ENCODE measurements at places on chromosomes 12 and 14.

DNA sequence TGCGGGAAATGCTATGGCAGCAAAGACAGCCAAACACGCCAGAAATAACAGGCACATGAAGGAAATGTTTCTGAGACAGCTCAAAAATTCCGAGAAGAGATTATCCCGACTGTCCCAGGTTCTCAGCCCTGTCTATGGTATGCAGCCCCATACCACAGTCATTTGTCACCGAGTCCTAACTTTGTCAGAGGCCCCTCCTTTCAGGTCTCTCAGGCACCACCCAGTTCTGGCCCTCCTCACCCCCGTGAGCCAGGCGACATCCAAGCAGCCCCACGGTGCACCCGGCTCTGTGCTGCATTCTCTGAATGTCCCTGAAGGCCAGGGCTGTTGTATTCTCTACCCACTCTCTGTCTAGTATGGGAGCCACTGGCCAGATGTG, 24.0 kb downstream of the SSH1 start:
- DNase-seq: no peak

- no peak for DNase-seq
Measured at GRCh38 chr14:89537911-89538310, 120.9 kb upstream of the FOXN3 start.

- no peak for DNase-seq
Measured at GRCh38 chr12:126895951-126896913, 1370.7 kb upstream of the TMEM132C start.

DNA sequence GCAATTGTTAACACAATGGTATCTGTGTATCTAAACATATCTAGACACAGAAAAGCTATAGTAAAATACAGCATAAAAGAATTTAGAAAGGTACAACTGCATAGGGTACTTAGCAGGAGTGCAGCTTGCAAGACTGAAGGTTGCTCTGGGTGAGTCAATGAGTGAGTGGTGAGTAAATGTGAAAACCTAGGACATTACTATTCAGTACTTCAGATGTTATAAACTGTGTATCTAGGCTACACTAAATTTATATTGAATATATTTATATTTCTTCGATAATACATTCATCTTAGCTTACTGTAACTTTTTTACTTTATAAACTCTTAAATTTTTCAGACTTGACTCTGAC, 409.0 kb upstream of the DCN start:
- DNase-seq: no peak

GRCh38 chr12:67241482-67241881, 27.7 kb upstream of the CAND1 start:
- no peak for DNase-seq

GRCh38 chr14:25521616-25522015, 471.7 kb upstream of the STXBP6 start:
- DNase-seq: no peak

DNA sequence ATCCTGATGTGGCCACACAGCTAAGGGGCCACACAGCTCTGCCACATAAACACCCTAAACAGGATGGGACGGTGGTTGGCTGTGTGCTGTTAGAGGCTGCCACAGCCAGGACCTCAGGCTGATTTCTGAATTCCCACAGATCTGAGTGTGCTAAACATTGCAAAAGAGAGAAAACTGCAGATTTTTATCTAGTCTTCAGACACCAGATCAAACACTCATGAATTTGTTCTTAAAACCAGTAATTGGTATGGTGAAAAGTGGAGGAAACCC, 190.7 kb downstream of the MON2 start:
- DNase-seq: no peak

DNA sequence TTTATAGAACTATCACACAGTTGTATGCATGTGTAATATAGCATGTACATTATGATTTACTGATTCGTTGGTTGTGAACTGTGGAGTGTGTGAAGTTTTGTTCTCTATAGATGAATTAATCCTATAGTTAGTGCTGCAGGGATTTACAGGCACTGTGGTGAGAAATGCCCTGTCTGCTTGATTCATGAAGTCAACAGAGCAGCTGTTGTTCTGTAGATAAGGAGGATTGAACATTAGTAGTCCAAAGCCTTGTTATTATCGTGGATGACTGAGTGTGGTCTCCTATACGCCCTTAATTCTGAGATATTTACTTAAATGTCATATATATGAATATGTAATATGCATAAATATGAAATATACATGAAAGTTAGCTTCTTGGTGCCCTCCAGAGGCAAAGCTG, 98.3 kb downstream of the DNAH10 start:
- DNase-seq: no peak

- no peak for DNase-seq
Measured at GRCh38 chr12:28090835-28091234, 99.4 kb upstream of the CCDC91 start.

DNA sequence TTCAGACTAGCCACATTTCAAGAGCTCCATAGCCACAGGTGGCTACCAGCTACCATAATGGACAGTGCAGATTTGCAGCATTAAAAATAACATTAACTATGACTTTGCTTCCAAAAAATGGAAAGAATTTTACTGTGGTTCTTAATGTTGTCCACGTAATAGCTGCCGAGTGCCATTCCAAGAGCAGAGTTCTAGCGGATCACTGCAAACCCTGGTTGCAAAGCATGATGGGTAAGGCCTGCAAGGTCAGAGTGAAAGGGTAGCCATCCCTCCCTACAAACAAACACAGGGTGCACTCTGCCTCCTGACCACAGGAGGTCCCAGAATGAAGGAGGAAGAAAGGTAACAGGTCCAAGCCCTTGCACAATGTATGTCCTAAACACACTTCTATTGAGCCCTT, 157.6 kb downstream of the DPF3 start:
- no peak for DNase-seq

GRCh38 chr12:19615384-19615725, 176.1 kb downstream of the AEBP2 start:
- no peak for DNase-seq

- DNase-seq: no peak
Measured at GRCh38 chr14:100030452-100031153, 34.6 kb upstream of the EVL start.

GRCh38 chr14:100644784-100645183, 57.6 kb upstream of the BEGAIN start:
- DNase-seq: no peak

DNA sequence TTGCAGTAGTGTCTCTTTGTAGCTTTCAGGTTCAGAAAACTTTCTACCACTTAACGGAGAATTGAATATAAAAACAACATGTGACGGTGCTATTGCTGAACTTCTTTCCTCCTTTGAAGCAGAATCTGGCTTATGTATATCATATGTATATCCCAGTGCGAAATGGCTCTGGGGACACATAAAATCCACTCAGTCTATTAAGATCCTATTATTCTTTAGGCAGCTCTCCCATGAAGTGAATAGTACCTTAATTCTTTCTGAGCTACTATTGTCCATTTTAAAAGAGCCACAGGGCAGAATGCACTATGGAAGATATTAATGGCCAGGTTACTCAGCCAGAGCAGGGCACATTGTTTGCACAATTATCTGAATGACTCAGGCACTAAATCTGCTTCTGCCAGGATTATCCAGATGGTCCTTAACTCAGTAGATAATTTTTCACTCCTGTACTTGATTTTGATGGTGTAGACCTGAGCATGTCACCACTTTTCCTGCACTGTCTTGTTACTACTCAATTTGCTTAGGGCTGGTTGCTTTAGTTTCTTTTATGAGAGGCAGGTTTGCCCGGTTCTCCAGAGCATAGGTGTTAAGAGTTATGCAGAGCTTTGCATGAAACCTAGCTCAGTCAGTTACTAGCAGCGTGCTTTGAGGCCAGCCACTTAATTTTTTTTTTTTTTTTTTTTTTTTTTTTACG, 5.5 kb downstream of the CNTN1 start:
- DNase-seq: no peak

GRCh38 chr12:74245458-74245857, 292.2 kb upstream of the ATXN7L3B start:
- DNase-seq: no peak

DNA sequence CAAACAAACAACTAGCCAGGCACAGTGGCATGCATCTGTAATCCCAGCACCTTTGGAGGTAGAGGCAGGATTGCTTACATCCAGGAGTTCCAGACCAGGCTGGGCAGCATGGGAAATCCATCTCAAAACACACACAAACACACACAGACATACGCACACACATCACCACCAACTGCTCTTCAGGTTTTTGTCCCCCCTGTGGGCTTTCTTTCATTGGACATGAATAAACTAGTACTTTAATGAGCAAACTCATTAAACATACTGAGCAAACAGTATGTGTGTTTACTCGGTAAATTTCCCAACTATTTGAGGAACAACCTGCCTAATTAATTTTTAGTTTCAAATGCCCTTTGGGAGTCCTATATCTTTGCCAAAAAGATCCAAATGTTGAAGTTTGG, 10.1 kb upstream of the RASSF3 start:
- no peak for DNase-seq

DNA sequence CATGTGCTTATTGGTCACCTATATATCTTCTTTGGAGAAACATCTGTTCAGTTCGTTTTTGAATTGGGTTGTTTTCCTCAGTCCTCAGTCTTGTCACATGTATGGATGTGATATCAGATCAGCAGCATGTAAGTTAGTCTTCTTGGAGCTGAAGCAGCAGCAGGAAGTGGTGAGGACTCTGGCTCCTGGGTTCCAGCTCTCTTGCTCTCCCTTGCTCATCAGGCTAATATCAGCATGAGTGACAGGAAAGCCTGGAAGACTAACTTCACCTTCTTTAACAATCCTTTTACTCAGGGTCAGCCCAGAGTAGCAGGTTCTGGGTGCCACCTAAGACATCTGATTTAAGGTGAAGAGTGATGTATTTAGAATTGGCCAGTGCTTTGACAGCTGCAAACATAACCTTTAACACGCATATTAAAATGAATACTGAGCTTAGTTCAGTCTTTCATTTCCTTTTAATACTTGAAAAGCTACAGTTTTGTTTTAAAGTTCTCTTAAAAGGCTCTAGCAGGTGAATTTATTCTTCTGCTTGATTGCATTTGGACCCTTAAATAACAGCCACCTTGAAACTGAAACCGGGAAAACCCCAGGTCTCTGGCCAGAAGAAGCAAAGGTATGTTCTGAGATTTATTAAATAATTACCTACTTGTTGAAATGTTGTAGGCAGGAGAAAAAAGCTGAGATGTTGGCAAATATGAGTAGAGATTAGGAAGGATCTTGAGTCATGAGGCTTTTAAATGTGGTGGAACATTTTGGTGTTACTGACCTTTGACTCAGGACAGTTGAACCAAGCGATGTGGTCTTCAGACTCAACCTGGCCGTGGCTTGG, 54.3 kb downstream of the DRAM1 start:
- DNase-seq: no peak

DNA sequence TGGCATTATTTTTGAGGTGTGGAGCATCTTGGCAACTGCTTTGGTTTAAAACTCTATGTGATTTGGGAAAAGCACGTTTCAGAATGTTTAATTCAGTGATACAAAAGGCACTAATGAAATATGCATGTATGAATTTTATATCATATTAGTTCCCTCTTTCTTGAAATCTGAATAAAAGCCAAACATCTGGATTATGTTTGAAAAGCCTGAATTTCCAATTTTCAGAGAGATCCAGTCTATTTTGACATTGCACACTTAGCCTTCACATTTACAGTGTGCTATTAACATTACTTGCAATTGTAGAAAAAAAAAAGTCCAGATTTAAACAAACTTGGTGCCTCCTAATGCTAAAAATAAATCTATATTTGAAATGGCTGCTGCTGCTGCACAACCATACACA, 219.1 kb upstream of the NPAS3 start:
- DNase-seq: no peak

DNA sequence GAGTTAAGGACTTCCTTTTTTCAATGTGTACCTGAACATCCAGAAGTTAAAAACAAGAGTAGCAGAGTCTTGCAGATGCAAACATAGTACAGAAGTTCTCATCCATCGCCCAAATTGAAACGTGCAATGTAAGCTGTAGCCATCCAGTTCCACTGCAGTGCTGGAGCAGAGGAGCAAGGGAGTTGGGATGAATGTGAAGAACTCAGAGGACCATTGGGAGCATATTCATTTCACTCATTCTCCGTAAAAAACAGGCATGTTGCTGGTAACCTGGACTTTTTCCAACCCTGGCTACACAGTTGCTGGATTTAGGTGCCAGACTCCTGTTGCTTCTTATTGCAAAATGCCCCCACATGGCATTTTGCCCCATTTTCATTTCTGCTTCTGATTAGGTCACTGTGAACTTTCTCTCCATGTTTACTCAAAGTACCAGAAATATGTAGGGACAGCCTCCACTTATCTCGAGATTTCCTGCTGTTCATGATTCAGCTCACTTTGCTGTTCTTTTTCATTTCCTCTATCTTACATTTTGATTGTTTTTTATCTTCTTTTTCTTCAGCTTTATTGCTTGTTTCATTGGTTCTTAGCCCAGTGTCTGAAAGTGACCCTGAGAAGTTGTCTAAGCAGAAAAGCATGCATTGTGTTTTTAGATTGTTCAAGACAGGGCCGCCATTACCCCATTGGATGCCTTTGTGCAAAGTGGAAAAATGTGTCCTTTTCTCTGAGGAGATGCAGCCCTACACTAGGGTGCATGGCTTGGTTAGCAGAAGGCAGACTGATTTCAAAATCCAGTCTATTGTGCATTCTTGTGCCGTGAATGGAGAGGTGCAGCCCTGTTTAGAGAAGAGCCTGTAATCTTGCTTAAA, 109.0 kb upstream of the AMIGO2 start:
- no peak for DNase-seq

DNA sequence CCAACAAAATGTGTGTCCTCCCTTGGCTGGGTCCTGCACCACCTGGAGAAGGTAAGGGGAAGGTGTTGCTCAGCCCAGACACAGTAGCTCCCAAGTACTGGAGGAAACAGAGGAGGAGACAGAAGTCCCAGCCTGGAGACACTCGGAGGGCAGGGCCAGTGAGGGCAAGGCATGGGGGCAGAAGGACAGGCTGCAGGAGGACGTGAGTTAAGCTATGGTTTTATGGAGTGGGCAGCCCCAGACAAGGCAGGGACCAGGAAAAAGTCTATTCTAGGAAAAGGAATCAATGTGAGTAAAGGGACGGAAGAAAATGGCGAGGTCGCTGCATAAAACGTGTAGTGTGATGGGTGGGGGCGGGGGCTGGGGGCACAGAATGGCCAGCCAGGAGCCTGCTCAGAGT, 210.1 kb upstream of the DIO3 start:
- no peak for DNase-seq

GRCh38 chr12:45232146-45232755, 16.4 kb downstream of the ANO6 start:
- DNase-seq: no peak

DNA sequence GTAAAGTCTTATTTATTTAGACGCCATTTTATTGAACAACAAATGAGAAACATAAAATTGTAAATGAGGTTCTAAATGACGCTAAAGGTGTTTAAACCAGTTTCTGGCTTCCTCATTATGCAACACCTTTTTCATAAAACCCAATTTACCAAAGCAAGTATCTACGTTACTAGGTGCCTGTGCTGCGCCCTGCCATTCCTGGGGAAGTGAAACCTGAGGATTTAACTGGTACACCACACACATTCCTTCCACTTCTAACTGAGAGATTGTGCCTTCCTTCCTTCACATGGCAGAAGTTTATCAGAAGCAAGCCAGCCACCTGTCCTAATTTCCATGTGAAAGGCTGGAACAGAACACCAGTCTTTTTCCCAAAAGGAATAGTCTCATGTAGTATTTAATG, 40.3 kb upstream of the GCH1 start:
- no peak for DNase-seq

- DNase-seq: no peak
Measured at GRCh38 chr12:42469355-42470175, 120.0 kb downstream of the PRICKLE1 start.

- DNase-seq: no peak
Measured at GRCh38 chr12:124835656-124836410, 27.8 kb downstream of the SCARB1 start.

Measured in stimulated activated CD4-positive, alpha-beta T cell treated with anti-CD3 and anti-CD28 coated beads, Interleukin-1b, Interleukin-23, amount 100 ng/mL, for 4 hours (primary cell).